Left kidney (tissue), 8 donors: ENCODE measurements at places on chromosomes 2 and 18. TPM values are rescaled to one million over a fixed set of nuclear protein-coding genes. Genes with fewer than 3 reads are reported as not detected.

Gene SLC23A3
- polyA plus RNA-seq: 22.3 TPM

Gene RAB6C
- 0.75 TPM for polyA plus RNA-seq

Gene MC2R
- not detected for polyA plus RNA-seq

Gene AKAIN1
- not detected for polyA plus RNA-seq

Gene EFHD1
- 55.4 TPM for polyA plus RNA-seq

Gene B3GNT7
- 3.1 TPM for polyA plus RNA-seq

Gene TMEM127
- 41.2 TPM for polyA plus RNA-seq

Gene RNF149
- 72.1 TPM for polyA plus RNA-seq

DNA sequence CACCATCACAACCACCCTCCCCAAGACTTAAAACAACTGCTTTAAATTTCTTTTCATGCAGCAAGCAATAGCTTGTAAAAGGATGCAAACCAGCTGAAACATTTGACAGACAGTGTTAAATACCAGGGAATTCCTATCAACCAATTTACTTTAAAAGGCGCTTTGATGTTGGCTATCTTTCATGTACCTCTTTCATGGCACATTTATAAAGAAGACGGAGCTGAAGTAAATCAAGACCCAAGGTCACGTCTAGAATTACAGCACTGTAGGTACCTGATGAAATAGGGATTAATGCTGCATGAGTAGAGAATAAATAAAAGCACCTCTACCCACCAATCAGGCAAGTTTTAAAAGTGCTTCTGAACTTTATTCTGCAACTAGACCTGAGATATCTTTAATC is 78.9 kb downstream of the SRBD1 start:
- DNase-seq: peak; percentile 30

DNA sequence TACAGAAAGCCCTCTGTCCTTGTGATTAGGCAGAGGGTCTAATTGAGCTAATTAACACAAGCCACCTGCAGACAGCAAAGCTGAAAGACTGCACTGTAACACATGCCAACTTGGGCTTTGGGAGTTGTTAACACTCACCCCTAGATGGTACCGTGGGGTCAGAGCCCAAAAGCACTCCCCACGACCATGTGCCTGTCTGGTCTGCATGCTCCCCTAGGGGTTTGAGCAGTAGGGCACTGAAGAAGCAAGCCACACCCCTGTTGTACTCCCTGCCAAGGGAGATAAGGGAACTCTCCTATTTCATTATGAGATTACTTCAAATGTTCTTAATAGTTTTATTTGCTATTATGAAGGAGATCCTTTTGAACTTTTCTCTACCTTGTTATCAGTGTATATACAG is 560.1 kb upstream of the FSHR start:
- DNase-seq: no peak

DNA sequence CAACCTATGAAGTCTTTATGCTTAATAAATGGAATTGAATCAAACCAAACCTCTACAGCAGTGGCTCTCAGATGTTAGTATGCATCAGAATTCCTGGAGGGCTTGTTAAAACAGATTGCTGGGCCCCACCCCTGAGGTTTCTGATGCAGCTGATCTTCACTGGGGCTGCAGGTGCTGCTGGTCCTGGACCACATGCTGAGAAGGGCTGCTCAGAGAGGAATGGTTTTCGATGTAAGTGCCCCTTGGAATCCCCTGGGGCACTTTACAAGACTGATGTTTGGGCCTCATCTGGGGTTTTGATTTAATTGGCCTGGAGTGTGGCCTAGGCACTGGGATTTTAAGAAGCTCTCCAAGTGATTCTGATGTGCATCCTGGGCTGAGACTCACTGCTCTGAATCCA is 403.8 kb upstream of the HS6ST1 start:
- DNase-seq: no peak

GRCh38 chr2:233303252-233303651 is 4.4 kb upstream of the SAG start:
- no peak for DNase-seq

- DNase-seq: no peak
These were observed 141.1 kb downstream of the SP100 start for GRCh38 chr2:230557065-230557464.

DNA sequence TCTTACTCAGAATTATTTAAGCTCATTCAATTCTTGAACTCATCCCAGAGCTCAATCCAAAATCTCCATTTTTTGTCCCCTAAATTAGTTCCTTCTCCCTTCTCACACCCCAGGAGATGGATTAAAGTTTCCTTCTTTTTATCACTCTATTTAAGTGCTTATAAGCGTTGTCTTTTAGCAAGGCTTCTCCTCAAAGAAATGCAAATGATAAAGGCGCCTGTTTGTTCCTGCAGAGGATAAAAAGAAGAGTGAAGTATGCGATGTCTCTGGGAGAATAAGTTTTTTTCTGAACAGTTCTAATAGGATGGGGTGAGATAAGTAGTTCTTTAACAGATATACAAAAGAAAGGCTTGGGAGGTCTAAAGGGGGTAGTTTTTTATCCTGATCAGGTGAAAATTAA is 303.3 kb downstream of the CNTNAP5 start:
- no peak for DNase-seq

DNA sequence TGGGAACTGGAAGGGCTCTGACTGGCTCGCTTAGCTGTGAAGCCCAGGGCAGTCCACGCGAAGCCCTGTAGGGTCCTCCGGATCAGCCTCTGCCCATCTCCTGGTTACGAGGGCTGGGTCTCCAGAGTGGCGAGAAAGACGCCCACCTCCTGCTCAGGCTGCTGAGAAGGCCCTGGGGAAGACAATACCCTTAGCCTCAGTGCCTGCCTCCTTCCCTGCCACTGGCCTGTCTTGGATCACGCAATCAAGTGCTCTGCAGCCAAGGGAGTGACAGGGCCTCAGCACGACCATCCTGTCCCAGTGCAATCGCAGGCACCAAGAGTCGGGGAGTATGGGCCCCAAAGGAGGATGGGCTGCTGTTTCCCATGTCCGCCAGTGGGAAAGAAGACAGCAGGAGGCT is 165.7 kb upstream of the GLI2 start:
- no peak for DNase-seq

DNA sequence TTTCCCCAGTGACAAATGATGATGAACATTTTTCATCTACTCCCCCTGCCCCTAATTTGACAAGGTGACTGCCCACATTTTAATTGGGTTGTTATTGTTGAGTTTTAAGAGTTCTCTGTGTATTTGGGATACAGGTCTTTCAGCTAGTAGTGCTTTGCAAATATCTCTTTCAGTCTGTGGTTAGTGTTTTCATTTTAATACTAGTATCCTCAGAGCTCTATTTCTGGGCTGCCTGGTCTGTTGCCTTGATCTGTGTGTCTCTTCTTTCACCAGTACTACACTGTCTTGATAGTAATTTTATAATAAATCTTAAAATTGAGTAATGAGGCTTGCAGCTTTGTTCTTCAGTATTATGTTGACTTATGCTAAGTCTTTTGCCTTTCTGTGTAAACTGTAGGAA is 19.7 kb downstream of the EIF5B start:
- no peak for DNase-seq

- no peak for DNase-seq
These were observed 7.5 kb upstream of the ZNF516 start for GRCh38 chr18:76502551-76502950.

- no peak for DNase-seq
These were observed 161.1 kb upstream of the PKDCC start for GRCh38 chr2:41886757-41887156.

- no peak for DNase-seq
These were observed 61.6 kb downstream of the AAK1 start for GRCh38 chr2:69581774-69582581.

GRCh38 chr2:188610050-188610444 is 318.4 kb downstream of the GULP1 start:
- no peak for DNase-seq

DNA sequence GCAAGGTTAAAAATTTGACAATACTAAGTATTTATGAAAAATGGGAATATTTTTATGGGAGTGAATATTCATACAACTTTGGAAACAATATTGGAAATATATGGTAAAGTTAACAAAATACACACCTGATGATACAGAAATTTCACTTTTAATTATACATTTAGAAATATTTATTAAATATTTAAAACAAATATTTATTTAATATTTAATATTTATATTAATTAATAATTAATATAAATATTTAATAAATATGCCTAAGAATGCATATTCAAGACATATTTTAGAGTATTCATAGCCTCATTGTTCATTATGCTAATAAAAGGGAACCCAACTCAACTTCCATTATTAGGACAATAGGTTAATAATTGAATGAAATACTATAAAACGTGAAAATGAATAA is 7.0 kb upstream of the DYNAP start:
- DNase-seq: no peak

- DNase-seq: no peak
These were observed 48.4 kb downstream of the DTNA start for GRCh38 chr18:34758378-34758948.

- DNase-seq: no peak
These were observed 30.7 kb upstream of the MARCO start for GRCh38 chr2:118911166-118911856.

GRCh38 chr2:32384529-32384928 is 27.7 kb downstream of the BIRC6 start:
- no peak for DNase-seq

DNA sequence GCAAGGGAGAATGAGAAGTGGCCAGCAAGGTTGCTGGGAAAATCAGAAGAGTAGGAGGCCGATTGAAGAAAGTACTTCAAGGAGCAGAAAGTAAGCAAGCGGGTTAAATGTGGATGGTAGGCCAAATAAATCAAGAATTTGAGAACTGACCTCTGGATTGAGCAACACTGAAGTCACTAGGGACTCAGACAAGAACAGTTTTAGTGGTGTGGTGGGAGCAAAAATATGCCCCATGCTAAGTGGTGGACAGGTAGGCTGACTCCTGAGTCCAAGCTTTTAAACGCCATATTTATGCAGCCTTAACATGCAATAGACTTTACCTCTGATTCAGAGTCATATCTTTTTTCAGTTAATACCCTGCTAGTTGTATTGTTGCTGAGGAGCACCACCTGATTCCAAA is 4.5 kb downstream of the TRABD2A start:
- no peak for DNase-seq

DNA sequence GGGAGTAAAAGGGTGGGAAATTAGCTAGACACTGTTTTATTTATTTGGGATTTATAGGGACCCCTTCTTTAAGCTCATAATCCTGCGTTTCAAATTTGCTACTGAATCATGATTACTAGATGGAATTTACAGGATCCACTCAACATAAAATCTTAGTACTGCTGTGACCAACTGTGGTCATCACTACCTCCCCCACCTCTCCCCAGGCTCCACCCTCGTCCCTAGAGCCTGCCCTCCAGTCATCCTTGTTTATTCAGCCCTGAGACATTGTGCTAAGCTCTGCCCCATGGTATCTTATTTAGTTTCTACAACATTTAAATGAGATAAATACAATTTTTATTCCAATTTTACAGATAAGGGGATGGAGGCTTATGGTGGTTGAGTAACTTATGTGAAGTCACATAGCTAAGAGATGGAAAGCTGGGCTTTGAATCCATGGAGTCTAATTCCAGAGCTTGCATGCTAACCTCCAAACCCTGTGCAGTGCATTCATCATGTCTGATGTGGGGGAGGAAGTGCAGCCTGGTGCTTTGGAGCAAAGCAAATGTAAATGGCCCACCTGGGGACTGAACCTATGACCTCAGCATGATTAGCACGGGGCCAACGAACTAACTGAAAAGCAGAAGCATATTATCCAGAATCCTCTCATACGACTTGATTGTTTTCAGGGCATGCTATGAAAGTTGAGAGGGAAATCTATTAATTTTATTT is 502.4 kb downstream of the TMEM182 start:
- DNase-seq: no peak

DNA sequence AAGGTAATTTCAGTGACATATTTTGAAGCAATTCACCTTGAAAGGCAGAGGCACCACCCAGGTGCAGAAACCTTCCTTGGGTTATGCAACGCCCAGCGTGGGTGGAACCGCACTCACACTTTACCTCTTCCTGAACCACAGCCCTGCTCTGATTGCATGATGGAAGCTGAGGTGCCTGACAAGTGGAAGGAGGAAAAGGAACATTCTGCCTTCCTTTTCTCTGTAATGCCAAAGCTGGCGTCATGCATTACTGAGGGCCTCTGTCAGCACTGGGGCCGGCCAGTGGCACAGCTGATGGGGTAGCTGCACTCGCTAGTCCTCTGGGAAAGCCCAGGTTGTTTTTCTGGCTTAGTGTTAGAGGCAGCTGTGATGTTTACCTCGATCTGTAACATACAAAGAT is 266.5 kb downstream of the NEDD4L start:
- DNase-seq: no peak

DNA sequence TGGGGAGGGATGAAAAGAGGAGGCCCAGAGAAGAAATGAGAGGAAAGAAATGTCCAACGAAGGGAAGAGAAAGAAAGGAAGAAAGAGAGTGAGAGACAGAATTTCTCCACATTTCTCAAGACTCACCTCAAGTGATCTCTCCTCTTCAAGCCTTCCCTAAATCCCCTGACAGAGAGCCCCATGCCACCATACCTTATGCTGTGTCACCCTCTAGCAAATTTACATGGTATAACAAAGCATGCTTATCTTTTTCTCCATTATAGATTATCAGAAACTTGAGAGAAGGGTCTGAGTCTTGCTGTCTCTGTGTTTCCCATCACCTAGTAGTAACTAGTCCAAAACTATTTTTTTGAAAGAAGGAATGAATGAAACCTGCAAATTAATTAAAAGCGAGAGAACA is 1208.4 kb downstream of the DPP10 start:
- DNase-seq: no peak

GRCh38 chr18:55627007-55627406 is 39.0 kb upstream of the TCF4 start:
- no peak for DNase-seq

- DNase-seq: no peak
These were observed 236.8 kb downstream of the NCKAP5 start for GRCh38 chr2:133331436-133331835.

GRCh38 chr2:238518172-238518820 is 91.6 kb downstream of the ASB1 start:
- DNase-seq: no peak

DNA sequence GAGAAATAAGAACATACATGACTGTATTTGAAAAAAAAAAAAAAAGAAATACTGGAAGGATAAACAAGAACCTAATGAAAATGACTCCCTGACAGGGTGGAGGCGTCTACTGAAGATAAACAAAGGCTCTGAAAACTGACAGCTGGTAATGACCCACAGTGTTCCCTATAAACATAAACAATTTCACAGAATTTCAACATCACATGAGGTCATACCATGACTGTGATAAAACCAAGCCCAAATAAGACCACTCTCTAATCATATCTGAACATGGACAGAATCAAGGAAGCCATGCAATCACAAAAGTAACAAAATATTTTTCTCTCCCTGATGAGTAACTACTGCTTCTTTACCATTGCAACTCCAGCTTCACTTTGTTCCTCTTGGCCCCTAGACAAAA is 159.3 kb downstream of the FAM124B start:
- no peak for DNase-seq

- peak; percentile 34 for DNase-seq
These were observed at the start of gene EPB41L3 for GRCh38 chr18:5543773-5544389. EPB41L3 (minus strand) TSS chr18:5543997; CDS start chr18:5489183, 54,814 bp downstream.
